ENCODE measurements at places on chromosomes 3 and 15. TPM values are rescaled to one million over a fixed set of nuclear protein-coding genes. Genes with fewer than 3 reads are reported as not detected.

FRMD4B gene
- 0.85 TPM for total RNA-seq

CDHR4 gene
- total RNA-seq: 0.53 TPM

EAF2 gene
- total RNA-seq: 2.2 TPM

CACNA1D gene
- total RNA-seq: 1.2 TPM

SNTN gene
- not detected for total RNA-seq

XCR1 gene
- total RNA-seq: not detected

PML gene
- total RNA-seq: 12.9 TPM

PPP1R2 gene
- total RNA-seq: 16.4 TPM

TRH gene
- total RNA-seq: not detected

IFT80 gene
- total RNA-seq: 18.1 TPM

DUOXA2 gene
- not detected for total RNA-seq

PDHB gene
- total RNA-seq: 61.2 TPM

RETNLB gene
- not detected for total RNA-seq

Data from A549 treated with CpdA at 1 μM for 4 hours (cell line).